ENCODE measurements at places on chromosomes 1 and 21.

DNA sequence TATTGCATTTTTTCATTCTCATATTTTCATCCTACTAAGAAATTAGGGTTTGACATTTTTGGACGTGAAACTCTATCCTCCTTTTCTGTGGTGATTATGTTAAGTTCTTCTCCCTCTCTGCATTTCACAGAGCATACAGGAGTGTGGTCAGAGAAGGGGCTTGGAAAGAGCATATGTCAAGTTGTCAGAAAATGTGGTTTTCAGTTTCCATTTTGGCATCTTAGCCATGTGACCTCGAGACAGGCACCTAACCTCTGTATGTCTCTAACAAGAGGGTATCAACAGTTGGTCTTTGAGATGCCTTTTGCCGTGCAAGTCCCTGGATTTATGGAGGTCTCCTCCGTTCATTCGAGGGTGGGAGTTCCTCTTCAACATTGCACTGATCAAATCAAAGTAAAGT lies 140.7 kb downstream of the CYYR1 start:
- no peak for DNase-seq

DNA sequence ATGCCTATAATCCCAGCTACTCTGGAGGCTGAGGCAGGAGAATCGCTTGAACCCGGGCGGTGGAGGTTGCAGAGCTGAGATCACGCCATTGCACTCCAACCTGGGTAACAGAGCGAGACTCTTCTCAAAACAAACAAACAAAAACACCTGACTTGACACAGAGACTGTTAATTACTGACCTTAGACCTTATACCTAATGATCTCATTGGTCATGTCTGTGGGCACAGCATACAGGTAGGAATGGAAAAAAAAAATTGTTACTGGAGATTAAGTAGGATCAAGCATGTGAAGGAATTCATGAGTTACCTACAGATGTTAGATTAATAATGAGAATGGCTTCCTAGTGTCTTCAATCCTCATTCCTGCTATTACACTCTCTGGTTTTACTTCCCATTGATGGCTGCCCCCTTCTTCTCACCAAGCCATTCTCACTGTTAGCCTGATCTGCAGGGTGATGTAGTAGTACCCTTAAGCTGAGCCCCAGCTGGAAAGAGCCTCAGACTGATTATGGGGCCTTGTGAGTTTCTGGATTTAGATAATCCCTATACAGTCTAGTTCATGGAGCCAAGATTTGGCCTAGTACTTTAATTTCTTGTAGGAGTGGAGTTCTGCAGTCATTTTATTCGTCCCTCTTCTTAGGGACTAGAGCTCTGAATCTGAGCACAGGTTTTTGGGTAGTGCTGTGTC lies 8.8 kb downstream of the TBCE start:
- DNase-seq, result no peak

DNA sequence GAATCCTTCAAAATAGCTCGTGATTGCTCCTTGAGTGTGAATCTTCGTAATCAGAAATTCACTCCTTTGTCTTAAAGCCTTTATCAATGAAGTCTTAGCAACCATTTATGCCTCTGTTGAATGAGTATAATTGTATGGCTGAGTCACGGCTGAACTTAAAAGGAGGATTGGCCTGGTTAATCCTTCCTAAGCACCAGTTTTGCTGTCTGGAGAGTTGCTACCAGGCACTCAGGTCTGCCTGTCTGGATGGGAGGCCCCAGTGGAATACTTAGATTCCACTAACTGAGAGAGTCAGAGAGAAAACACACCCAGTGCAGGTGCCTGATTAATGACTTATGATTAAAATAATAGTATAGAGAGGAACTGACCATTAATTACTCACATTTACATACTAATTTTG lies 7.6 kb upstream of the HHAT start:
- DNase-seq, result no peak

GRCh38 chr1:22796642-22797041 lies 86.0 kb downstream of the EPHB2 start:
- no peak for DNase-seq

- DNase-seq, result no peak
These were observed 17.6 kb downstream of the PBX1 start for GRCh38 chr1:164576291-164577271.

DNA sequence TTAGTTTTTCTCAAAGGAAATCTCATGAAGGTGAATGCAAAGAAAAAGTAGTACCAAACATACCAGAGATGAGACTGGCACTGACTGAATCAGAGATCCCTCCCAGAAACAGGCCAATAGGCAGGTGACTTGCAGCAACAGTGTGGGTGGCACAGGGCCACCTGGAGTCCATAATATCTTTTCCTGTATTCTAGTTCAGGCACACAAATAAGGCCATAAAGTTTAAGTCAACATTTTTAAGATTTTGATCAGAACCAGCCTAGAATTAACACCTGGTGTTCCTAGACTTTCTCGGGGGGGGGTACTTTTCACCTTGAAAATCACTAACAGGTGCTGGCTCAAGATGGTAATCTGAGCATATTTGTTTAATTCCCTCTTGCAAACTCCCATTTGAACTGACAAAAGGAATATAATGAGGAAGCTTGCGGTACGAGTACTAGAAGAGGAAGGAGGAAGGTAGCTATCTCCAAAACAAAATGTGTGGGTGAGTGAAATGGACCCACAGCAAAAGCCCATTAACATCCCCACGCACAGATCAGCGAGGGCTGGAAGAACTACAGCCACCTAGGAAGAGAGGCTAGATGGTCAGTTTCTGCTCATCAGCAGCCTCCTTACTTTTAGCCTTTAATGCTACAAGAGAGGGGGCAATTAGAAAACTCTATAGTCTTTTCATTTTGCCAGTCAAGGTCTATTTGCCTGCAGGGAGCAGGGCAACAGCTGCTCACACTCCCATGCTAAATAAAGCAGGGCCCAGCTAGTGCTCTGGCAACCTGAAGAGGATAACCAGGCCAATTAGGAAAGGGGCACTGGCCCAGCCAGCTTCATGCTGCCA lies 18.9 kb downstream of the SDE2 start:
- DNase-seq, result no peak

GRCh38 chr1:25206201-25206600 lies 26.1 kb downstream of the SYF2 start:
- DNase-seq, result no peak
